ENCODE measurements at places on chromosomes 6 and 20.

DNA sequence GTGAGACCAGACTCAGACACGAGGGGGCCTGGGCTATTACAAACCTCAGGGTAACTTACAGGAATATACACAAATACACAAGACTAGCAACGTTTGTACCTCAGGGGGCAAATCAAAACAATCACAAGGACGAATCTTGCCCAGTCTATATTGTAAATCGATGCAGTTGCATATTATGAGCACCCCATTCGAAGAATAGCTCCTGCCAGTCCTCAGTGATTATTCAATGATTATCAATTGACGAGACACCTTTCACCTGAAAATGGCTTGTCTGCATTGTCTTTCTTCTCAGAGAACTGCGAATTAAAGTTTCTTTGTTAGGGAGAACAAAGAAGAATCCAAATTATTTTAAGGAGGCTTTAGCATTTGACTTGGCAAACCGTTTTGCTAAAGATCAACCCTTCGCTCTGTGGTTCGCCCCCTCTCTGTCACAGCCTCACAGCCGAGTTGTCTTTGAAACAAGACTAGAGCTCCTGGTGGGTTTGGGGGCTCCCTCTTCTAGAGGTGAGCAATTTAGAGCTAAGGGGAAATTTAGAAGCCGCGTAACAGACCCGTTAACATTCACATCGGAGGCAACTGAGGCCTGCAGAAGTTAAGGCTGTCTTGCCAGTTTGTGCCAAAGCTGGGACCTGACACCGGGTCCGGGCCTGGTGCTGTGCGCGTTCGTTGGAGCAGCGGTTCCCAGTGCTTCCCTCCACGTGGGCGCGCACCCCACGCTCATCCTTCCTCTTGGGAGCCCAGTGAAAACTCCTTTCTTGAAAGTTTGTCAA, 24.9 kb upstream of the MAP3K7 start:
- DNase-seq, result no peak

DNA sequence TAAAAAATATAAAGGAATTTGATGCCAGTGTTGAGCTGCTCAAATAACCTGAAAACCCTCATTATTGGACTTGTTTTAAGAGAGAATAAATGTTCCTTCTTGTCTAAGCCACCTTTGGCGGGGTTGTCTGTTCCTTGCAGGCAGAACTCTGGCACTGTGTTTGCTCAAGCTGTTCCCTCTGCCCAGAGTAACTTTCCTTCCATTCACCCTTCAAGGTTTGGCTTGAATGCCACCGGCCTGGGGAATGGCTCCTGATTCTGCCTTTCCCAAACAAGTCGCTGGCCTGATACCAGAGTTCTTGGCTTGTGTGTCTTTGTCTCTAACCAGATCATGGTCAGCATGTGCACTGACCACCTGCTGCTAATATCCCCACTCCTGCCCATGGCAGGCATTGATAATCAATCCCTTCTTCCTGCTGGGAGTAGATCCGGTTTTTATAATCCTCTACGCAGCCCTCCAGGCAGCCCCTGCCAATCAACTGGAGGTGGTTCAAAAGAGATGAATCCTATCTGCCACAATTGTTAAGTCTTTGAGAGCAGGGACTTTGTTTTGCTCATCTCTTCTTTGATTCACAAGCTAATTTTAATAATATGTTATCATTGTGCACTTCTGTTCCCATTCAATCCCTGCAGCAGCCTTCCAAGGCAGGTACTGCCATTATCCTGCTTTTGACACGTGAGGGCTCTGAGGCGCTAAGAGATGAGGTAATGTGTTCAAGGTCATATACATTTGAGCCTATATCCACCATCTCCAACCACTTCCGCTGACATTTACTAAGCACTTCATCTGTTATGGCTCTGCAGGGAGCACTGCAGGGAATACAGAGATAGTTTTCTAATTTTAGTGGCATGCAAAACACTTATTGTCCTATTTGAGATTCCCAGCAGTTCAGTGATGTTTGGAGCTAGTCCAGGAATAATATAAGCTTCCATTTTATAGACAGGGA, 3.1 kb upstream of the CCM2L start:
- no peak for DNase-seq

- peak; percentile 38 for DNase-seq
These were observed at the start of gene HLA-DQB1 for GRCh38 chr6:32666420-32667300. Gene HLA-DQB1 (minus strand): TSS chr6:32666657. CDS start chr6:32666607, 50 bp downstream.

DNA sequence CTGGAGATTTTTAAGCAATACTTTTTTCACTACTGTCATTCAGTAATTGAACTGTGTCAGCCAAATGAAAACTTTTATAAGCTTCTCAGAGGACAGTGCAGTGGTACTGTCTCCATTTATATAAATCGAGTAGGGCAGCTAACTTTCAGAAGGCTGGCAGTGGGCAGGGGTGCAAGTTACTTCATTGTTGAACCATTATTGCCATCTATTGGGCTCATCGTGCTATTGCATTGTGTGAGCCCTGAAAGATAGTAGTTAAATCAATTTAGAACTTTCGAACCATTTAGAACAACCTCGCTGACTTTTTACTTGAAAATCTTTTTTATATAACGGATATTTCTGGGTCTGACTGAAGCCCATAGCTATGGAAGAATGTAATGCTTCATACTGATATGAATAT, 347.8 kb upstream of the PLCB4 start:
- peak; percentile 86 for DNase-seq

- DNase-seq, result no peak
These were observed 748.4 kb upstream of the CHD6 start for GRCh38 chr20:42366626-42367025.

Data from adipocyte (in vitro differentiated cells).